ENCODE measurements at places on chromosomes 1 and 21. TPM values are rescaled to one million over a fixed set of nuclear protein-coding genes. Genes with fewer than 3 reads are reported as not detected.

DNA sequence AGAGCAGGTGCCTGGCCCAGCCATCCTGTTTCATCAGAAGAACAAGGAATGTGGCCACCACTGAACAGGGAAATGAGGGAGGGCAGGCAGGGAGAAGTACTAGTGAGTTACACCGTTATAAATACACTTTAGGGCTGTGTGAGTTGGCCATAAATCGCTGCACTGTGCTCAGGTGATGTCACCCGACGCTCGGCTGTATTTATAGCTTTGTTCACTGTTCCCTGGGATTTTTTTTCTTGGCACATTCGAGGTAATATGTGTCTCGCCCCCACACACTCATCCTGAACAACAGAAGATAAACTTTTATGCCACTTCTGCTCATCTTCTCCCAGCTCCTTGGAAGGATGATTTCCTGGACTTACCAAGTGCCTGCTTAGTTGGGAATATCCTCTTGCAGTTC, 9.0 kb upstream of the KIRREL1 start:
- DNase-seq = no peak

GRCh38 chr21:44485796-44486195, 30.5 kb downstream of the LRRC3 start:
- DNase-seq = no peak

- no peak for DNase-seq
These were observed 89.3 kb downstream of the ZNF648 start for GRCh38 chr1:181972256-181972655.

DNA sequence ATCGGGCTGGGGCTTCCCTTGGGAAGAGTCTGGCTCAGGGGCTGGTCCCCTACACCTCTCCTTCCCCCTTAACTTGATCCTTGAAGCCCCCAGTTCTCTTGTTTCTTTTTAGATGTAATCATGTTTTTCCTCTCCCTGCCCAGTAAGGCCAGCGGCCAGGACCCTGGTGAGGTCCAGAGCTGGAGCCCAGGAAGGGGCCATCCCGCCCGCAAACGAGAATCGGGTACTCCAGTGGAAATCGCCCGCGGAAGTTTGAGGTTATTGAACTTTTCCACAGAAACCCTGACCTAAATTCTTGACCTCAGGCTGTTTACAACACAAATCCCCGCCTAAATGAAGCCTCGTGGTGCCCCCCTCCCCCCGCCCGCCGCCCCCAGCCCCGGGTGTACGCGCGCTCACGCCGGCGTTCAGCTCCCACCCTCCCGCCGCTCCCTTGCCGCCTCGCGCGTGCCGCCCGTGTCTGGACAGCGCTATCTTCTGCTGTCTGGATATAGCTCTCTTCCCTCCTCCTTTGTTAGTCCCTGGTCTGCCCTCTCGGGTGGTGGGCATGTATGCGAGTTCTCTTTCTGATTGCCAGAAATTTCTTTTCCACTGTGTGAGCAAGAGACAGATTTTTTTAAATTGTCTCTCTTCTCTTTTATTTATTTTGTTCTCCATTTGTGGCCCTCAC, 165.9 kb upstream of the CACNA1E start:
- DNase-seq = no peak

DNA sequence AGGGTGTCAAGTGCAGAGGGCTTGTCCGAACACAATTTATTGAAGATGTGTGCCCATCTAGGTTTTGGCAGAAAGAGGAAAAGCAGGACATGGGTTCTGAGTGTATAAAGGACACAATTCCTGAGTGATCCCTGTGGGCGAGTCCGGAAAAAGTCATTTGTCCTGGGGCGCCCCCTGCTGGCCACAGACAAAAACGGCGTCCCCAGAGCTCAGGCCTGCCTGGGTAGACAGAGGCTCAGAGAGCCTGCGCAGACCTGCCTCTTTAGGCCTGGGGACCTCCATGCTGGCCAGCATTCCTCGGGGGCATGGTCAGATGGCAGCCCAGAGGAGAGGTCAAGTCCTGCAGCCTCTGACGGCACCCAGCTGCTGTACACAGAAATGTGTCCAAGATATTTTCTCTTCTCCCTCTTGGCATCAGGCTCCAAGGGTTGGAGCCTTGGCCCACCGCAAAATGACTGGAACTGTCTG, 65.5 kb upstream of the LRP8 start:
- peak; percentile 92 for DNase-seq

The AVPR1B gene
- not detected for total RNA-seq

The FAM110D gene
- 0.09 TPM for total RNA-seq

The SLAMF1 gene
- total RNA-seq = 114 TPM

GRCh38 chr1:36612881-36613280, 130.2 kb upstream of the CSF3R start:
- no peak for DNase-seq

DNA sequence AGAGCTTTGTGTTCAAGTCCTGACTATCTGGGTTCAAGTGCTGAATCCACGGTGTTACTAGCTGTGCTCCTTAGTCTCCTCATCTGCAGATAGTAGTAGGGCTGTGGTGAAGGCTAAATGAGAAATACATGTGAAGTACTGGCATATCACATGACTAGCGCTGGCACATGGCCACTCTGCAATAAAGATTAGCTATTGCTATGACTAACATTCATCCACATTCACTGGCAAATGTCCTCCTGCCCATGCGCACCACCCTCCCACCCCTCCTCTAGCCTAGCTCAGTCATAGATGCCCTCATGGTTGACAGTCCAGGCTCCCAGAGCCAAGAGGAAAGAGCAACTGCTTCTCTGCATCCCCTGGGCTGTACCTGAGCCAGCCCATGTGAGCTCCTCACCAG, 8.5 kb upstream of the COL8A2 start:
- no peak for DNase-seq

DNA sequence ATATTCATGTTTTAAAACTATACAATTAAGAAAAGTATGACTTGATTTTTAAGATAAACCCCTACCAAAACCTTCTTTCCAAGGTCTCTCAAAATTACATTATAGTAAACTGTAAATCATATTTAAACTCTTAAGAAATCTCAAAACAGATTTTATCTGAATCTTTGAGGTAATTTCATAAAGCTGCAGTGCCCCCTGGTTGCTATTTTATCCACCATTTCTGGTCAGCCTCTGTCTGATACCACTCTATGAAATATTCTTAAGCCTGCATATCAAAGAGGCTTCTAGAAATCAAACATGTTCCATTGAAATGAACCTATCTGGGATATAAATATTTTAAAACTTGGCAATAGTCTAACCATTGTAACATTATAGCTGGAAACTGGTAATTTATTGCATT, 317.3 kb downstream of the COL11A1 start:
- no peak for DNase-seq

All from activated CD4-positive, alpha-beta T cell treated with anti-CD3 and anti-CD28 coated beads, Interleukin-2, amount 10 ng/mL, durations not matched to agents 24 days and 14 days (primary cell).